B cell (primary cell): ENCODE measurements at places on chromosomes 4 and X. TPM values are rescaled to one million over a fixed set of nuclear protein-coding genes. Genes with fewer than 3 reads are reported as not detected.
A peak's percentile ranks its signal among the peaks of the same experiment; 100 is the strongest.

ACE2 gene
- not detected in 2 replicates for total RNA-seq

VEGFC gene
- not detected in 2 replicates for total RNA-seq

PDE6B gene
- total RNA-seq, result 15.1 and 20.0 TPM in 2 replicates

OTUD5 gene
- 101 and 105 TPM in 2 replicates for total RNA-seq

NPY2R gene
- not detected in 2 replicates for total RNA-seq

P2RY4 gene
- total RNA-seq, result 0.76 and 0.80 TPM in 2 replicates

GLRA2 gene
- total RNA-seq, result not detected in 2 replicates

TEX13B gene
- total RNA-seq, result not detected in 2 replicates

ZDHHC9 gene
- 4.5 and 6.1 TPM in 2 replicates for total RNA-seq

H2BW2 gene
- not detected in 2 replicates for total RNA-seq

PNMA6E gene
- not detected in 2 replicates for total RNA-seq

ARHGAP36 gene
- total RNA-seq, result not detected in 2 replicates

RNF128 gene
- not detected in 2 replicates for total RNA-seq

- no peaks in the 10 kb centered on the region for H3K27me3 ChIP-seq
- no peak overlapping the region for H3K27ac ChIP-seq
- no peaks in the 10 kb centered on the region for H3K36me3 ChIP-seq
- H3K4me3 ChIP-seq, result no peak overlapping the region
- H3K4me1 ChIP-seq, result no peaks in the 10 kb centered on the region
These were observed 345.2 kb upstream of the GRID2 start for GRCh38 chr4:91958596-91958995.

GRCh38 chrX:12581546-12581945, 209.7 kb upstream of the PRPS2 start:
- no peak overlapping the region for H3K4me3 ChIP-seq
- H3K27me3 ChIP-seq, result no peaks in the 10 kb centered on the region
- H3K27ac ChIP-seq, result no peak overlapping the region
- no peak for DNase-seq
- no peaks in the 10 kb centered on the region for H3K4me1 ChIP-seq

GRCh38 chrX:39043838-39044550, 242.7 kb downstream of the MID1IP1 start:
- H3K27ac ChIP-seq, result no peak overlapping the region
- H3K4me3 ChIP-seq, result no peak overlapping the region
- DNase-seq, result no peak
- no peaks in the 10 kb centered on the region for H3K36me3 ChIP-seq

DNA sequence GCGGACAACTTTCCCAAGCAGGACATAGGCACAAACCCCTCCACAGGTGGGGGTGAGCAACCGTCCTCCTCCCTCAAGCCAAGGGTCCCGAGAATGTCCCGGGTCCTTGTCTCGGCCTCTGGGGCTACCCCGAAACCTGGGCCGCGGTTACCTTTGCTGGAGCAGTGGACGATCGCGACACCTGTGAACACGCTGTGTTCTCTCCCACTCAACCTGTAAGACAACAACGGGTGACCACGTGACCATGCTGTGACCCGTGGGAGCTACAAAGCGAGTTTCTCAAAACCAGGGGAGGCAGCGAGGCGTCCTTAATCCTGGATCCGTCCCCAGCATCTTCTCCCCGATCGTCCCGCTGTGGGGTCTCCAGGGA, 17.9 kb downstream of the ASMTL start:
- H3K4me1 ChIP-seq, result no peaks in the 10 kb centered on the region
- DNase-seq, result no peak
- no peak overlapping the region for H3K27ac ChIP-seq
- H3K36me3 ChIP-seq, result no peaks in the 10 kb centered on the region
- no peaks in the 10 kb centered on the region for H3K27me3 ChIP-seq

GRCh38 chr4:182881914-182882313, 35.3 kb downstream of the DCTD start:
- no peak overlapping the region for H3K4me3 ChIP-seq
- H3K27ac ChIP-seq, result no peak overlapping the region
- H3K27me3 ChIP-seq, result peaks cover 2% of the 10 kb centered on the region
- H3K36me3 ChIP-seq, result no peaks in the 10 kb centered on the region
- H3K4me1 ChIP-seq, result no peaks in the 10 kb centered on the region

DNA sequence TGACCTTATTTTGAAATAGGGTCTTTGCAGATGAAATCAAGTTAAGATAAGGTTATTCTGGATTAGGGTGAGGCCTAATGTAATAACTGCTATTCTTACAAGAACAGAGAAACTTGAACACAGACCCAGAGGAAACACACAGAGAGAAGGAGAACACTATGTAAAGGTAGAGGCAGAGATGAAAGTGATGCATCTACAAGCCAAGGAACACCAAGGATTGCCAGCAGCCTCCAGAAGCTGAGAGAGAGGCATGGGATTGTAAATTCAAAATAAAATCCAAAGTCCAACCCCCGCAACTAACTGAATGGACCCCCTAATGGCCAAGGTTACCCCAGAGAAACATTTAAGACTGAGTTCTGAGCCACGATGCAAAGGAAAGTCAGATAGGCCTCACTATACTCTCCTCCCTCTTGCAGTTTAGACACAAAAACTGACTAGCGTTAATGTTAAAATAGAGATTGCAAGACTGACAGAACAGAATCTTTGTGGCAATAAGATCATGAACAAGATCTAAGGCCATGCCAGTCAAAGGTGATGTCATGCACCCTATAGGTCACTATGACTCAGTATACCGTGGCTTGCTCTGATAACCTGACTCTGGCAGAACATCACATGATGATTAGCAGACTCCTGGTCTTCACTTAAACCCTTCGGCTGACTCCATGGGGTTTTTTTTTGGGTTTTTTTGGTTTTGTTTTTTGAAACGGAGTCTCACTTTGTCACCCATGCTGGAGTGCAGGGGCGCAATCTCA, 42.9 kb downstream of the DDX60L start:
- no peak overlapping the region for H3K27ac ChIP-seq
- no peaks in the 10 kb centered on the region for H3K27me3 ChIP-seq
- DNase-seq, result no peak

- peaks cover 6% of the 10 kb centered on the region for H3K27me3 ChIP-seq
- no peak overlapping the region for H3K27ac ChIP-seq
- H3K36me3 ChIP-seq, result no peaks in the 10 kb centered on the region
These were observed 7.2 kb upstream of the DDX60L start for GRCh38 chr4:168487282-168488035.

GRCh38 chrX:48493890-48494364, 14.9 kb upstream of the PORCN start:
- no peaks in the 10 kb centered on the region for H3K36me3 ChIP-seq
- H3K27ac ChIP-seq, result no peak overlapping the region
- H3K27me3 ChIP-seq, result no peaks in the 10 kb centered on the region
- no peaks in the 10 kb centered on the region for H3K4me1 ChIP-seq
- no peak overlapping the region for H3K4me3 ChIP-seq

- H3K36me3 ChIP-seq, result no peaks in the 10 kb centered on the region
- H3K27me3 ChIP-seq, result no peaks in the 10 kb centered on the region
- no peak overlapping the region for H3K27ac ChIP-seq
- no peak overlapping the region for H3K4me3 ChIP-seq
These were observed 127.0 kb downstream of the STOX2 start for GRCh38 chr4:184032091-184032490.

DNA sequence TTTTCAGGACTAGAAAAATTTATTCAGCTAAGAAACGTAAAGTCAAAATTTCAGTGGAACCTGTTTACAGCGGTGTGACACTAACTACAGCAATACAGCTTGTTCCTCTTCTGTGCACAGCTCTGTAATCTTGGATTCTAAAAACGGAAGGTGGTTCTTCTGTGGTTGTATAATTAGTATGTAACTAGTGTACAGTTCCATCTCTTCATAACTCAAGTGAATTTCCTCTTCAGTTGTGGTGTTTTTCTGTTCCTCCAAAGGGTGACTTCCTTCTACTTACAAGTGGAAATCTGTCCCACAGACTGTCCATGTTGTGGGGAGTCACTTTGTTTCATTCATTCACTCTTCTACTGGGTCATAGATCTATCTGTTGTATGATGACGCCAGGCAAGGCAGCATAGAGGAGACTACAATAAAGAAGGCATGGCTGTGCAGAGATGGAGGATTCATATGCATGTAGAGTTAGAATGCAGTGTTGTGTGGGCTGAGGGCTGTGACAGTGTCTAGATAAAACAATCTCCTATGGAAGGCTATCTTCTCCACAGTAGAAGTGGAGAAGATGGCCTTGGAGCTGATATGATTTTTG, 5.4 kb downstream of the DAPP1 start:
- DNase-seq, result peak; percentile 71
- no peaks in the 10 kb centered on the region for H3K27me3 ChIP-seq
- peak overlapping the region; percentile 6 for H3K4me3 ChIP-seq
- peaks cover 84% of the 10 kb centered on the region for H3K4me1 ChIP-seq
- peaks cover 33% of the 10 kb centered on the region for H3K36me3 ChIP-seq
- H3K27ac ChIP-seq, result peak overlapping the region; percentile 48

DNA sequence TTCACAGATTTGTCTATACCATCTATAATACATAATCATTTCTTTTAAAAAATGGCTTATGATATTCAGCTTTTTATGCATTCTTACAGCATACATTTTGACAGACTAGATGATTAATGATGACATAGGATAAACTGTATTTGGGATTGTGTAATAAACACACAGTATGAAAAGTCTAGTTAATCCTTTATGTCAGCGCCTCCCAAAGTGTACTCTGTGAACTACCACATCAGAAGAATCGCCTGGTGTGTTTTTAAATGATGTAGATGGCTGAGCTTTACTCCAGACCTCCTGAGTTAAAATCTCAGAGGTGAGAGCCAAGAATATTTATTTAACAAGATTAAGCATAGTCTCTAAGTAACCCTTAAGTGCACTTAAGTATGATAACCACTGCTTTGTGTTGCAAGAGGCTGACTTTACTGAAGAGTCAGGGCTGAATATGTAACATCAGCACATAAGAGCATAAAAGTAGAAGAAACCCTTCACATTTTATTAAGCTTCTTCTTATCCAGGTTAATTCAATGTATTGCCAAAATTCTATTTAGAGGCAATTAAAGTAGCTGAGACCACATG, 104.2 kb downstream of the ANK2 start:
- no peak for DNase-seq
- no peak overlapping the region for H3K4me3 ChIP-seq
- H3K36me3 ChIP-seq, result no peaks in the 10 kb centered on the region
- no peaks in the 10 kb centered on the region for H3K27me3 ChIP-seq
- H3K27ac ChIP-seq, result no peak overlapping the region

DNA sequence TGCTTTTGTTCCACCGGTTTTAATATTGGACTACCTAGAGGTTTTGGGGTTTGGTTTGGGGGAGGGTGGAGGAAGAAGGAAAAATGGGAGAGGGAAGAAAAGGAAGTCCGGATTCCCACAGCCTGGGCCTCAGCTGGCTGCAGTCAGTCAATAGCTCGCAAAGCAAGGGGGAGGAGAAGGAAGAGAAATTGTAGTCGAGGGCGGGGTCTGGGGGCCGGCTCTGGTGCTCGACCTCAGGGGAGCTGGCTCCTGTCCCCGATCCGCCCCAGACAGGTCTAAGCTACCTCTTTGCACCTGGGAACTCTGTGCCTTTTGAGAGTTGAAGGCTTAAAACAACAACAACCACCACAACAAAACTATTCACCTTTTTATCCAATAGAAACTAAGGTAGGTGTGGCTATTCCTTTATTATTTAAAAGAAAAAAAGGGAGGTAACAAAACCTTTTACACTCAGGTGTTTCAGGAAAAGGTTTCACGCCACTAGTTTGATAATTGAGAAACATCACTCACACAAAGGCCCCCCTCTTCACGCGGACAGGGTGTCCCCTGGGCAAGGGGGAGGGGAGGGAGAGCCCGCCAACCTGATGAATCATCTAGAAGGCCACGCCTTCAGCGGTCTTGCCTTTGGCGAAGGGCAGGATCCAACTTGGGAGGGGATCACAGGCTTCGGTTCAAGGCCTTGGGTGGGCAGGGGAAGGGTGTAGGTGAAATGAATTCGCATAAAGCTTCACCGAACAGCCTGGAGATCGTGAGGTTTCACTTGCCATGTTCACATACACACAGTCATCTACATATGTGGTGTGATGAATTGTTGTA, 1.6 kb upstream of the LNX1 start:
- H3K36me3 ChIP-seq, result no peaks in the 10 kb centered on the region
- H3K27me3 ChIP-seq, result peaks cover 5% of the 10 kb centered on the region
- DNase-seq, result no peak
- no peak overlapping the region for H3K4me3 ChIP-seq
- peaks cover 10% of the 10 kb centered on the region for H3K4me1 ChIP-seq

DNA sequence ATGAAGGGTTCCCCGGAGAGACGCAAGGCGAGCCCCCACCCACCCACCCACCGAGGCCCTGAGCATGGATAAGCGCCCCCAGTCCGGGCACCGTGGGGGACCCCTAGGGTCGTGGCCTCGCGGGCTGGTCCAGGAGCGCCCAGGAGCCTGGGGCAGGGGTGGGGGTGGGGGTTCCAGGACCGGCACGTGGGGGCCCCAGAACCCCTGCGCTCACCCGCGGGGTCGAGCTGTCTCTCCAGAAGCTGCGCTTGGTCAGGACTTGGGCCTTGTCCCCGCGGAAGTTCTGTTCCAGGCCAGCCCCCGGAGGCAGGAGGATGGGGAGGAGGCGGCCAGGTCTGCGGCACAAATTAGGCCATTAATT, 11.2 kb upstream of the SHOX start:
- no peaks in the 10 kb centered on the region for H3K4me1 ChIP-seq
- H3K27me3 ChIP-seq, result peaks cover 6% of the 10 kb centered on the region
- no peak overlapping the region for H3K27ac ChIP-seq
- H3K4me3 ChIP-seq, result no peak overlapping the region

- no peaks in the 10 kb centered on the region for H3K4me1 ChIP-seq
- no peak overlapping the region for H3K4me3 ChIP-seq
- no peaks in the 10 kb centered on the region for H3K27me3 ChIP-seq
These were observed 356.2 kb downstream of the ADGRL3 start for GRCh38 chr4:61556277-61556676.

DNA sequence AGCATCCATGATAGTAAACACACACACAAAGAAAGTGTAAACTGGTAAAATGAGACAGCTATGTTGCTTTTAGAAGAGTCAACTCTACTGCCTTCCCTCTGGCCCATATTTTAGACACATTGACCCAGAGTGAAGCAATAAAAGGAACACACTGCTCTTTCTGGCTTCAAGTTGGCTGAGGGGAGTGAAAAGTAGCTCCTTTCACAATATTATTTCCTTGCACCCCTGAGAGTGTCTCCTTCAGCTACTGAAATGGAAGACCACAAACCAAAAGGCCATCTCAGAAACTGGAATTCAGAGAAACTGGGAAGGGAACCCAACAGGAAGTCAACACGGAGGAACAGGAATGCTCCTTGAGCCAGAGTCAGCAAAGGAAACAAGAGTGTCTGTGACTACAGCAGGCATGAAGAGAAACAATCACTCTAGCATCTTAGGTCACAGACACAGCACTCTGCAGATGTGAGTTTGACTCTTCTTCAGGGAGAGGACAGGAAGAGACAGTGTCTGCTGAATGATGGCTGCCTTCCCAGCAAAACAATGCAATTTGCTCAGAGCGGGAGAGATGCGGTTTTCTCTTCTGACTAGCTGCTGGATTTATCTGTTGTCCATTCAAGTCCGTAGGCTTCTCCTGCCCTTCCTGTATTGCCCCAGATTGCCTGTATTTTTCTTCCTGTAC, 106.7 kb downstream of the SPATA18 start:
- no peaks in the 10 kb centered on the region for H3K36me3 ChIP-seq
- no peak for DNase-seq
- no peaks in the 10 kb centered on the region for H3K4me1 ChIP-seq
- no peak overlapping the region for H3K27ac ChIP-seq
- H3K27me3 ChIP-seq, result no peaks in the 10 kb centered on the region

- no peak for DNase-seq
- peaks cover 26% of the 10 kb centered on the region for H3K4me1 ChIP-seq
These were observed 4.3 kb downstream of the BANK1 start for GRCh38 chr4:101794806-101795205.
